ENCODE measurements at places on chromosomes 2 and 18.

DNA sequence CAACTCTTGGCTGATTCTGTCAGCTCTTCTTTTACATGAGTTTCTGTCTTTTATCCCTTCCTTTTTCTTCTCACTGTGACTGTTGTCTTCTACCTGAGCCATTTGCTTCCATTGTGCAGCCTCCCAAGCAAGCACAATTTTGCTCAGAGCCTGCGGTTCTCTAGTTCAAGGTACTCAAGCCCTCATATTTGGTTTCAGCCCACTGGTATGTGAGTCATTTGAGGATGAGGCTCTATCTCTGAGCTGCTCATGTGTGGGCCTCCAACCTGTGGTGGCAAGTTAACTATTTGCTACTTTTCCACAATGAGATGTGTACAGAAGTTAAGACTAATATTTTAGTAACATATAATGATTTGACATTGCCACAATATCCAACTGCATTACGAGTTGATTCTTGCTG is 183.0 kb downstream of the PHLPP1 start:
- no peak for DNase-seq

DNA sequence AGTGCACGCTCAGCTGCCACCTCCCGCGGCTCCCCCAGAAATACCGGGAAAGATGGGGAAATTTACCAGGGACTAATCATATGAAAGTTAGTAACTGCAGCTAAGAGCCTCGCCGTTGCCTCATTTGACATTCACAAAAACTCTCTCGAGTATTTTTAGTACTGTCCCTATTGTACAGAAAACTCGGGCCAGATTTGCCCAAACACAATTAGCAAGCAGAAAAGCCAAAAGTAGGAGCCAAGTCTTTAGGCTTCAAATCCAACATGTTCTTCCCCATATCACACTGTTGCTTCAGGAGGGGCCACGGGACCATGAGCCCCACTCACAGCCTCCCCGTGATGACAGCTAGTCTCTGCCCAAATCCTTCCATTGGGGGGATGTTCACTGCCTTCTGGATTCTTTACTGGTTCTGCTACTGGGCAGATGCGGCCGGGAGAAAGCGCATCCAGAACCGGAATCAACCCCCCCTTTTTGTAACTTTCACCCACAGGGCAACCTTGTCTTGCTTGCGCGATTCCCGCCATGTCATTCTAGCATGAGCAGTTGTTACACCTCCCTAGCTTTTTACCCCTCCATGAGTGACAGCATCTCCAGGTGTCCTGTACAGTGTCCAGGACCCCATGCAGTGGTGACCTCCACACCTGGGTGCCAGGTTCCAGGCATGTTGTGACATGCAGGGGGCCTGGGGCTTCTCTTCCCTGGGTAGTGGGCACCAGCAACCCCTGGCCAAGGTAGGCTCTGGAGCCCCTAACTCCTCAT is 35.2 kb downstream of the CENPO start:
- DNase-seq = no peak

DNA sequence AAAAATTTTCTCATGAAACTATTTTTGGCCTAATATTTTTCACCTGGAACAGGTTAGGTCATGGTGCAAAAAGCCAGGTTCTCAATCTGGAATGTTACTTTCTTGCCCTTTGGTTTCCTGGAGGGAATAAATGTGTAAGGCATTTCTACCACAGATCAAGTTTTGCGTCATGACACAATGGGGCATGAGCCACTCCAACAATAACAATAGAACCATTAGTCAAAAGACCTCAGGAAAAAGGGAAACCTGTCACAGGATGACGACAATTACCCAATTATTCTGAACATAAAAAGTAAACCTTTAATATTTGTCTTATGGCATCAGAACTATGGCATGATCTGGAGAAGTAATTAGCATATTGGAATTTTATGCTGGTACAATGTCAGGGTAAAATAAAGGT is 88.2 kb upstream of the HNRNPA3 start:
- DNase-seq = no peak

DNA sequence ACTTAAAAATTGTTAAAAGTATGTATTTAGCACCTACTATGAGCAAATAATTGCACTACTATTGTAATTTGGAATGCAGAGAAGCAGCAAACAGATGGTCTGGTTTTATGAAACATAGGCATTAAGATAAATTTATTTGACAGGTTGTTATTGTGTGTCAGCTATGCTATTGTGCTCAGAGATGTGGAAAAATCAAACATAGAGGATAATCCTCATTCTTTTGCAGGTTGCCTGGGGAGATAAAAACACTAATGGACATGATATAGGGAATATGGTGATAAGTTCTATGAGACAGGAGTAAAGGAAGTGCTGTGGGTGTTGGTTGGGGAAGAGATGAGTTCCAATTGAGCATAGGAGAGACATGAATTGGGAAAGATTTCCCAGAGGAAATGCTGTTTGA is 71.3 kb downstream of the PPP1R1C start:
- DNase-seq = no peak

GRCh38 chr2:76080154-76080553 is 369.4 kb upstream of the GCFC2 start:
- no peak for DNase-seq

DNA sequence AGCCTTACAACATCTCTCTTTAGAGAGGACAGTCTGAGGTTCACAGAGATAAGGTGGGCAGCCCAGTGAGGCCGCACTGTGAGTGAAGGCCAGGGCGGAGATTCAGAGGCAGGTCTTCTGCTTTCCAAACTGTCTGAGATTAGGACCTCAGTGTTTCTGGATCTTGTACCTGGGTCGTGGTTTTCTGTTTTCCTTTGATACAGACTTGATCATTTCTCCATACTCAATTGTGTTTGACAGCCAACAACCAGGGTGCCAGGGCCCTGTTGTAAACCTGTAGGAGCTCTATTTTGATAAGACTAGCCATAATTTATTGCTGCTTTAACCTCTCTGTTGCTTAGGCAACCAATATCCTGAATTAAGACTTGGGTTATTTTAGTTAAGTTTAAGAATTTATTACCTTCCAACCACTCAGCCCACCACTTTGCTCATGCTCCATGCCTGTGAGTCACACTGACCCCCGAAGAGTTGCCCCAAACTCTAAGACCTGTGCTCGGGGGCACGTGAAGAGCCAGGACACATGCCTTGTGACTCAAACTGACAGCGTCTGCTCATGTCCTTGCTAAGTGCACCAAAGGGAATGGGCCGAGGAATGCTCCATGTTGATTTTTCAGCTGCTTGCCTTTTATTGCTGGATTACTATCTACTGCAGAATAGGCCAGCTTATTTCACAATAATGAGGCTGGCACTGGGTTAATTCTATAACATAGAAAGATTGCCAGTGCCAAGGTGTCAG is 248.6 kb downstream of the BCL2 start:
- DNase-seq = no peak

DNA sequence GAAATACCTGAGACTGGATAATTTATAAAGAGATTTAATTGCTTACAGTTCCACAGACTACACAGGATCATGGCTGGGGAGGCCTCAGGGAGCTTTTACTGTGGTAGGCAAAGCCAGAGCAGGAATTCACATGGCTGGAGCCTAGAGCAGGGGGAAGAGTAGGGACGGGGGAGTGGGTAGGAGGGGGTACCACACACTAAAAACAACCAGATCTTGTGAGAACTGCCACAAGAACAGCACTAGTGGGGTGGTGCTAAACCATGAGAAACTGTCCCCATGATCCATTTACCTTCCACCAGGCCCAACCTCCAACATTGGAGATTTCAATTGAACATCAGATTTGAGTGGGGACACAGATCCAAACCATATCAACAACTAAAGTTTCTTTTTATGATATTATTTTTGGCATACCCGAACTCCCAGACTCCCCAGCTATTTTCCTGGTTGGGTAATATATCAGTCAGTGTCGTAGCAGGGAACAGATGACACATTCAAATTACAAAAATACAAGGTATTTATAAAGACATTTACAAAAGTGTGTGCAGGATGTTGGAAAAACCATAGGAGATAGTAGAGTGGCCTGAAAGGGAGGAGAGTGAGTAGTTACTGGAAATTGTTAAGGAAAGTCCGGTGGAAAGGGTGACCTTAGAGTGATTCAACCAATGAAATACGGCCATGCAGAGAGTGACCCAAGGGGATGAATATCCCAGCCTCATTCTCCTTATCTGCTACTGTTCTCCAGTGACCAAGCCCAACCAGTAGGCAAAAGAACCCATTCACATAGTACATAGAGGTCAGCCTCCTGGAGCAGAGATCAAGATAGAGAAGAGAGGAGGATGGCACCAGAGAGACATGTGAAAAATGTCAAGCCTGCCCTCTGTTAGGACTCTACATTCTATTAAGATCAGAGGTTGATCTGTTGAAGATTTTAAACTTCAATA is 8.8 kb downstream of the RPL37A start:
- DNase-seq = no peak

GRCh38 chr2:200863782-200864175 is 679 bp downstream of the CLK1 start:
- DNase-seq = no peak

DNA sequence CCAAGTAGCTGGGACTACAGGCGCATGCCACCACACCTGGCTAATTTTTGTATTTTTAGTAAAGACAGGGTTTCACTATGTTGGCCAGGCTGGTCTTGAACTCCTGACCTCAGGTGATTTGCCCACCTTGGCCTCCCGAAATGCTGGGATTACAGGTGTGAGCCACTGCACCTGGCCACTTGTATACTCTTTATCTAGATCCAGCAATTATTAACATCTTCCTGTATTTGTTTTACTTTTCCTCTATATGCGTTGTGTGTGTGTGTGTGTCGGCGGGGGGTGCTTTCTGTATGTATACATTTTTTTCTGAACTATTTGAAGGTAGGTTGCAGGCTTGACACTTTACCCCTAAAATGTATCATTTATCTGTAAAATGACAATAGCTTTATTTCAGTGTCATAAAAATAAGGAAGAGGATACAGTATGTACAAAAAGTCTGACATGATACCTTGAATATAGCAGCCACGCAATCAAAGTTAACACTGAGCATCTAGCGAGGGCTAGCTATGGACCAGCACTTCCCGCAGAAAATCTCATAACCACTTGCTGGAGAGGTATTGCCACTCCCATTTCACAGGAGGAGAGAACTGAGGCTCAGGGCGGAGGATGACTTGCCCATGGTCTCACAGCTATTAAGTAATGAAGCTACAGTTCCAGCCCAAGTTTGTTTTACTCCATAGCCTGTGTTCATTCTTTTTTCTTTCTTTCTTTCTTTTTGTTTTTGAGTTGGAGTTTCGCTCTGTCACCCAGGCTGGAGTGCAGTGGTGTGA is 251.3 kb downstream of the MYCN start:
- no peak for DNase-seq

- DNase-seq = no peak
These were observed 8.0 kb upstream of the GALNT1 start for GRCh38 chr18:35573531-35573930.

DNA sequence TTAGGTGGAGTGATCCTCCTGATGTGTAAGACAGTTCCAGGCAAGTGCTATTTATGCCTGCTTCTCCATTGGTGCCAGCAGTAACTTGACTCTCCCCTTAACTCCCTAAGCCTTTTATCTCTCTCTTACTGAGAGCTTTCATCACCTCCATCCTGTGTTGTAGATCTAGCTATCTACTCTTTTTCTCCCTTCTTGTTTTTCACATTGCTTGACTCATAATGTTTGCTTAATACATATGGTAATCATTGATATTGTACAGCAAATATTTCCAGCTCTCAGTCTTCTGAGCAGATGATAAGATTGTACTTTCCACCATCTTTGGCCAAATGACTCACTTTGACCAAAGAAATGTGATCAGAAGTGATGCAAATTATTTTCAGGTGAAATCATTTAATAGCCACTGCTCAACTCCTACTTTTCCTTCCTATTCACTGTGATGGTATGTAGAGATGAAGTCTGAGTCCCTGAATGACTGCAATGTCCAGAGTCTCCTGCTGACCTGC is 165.0 kb downstream of the PLCL1 start:
- no peak for DNase-seq

GRCh38 chr18:71168557-71169145 is 879.8 kb downstream of the SOCS6 start:
- no peak for DNase-seq

DNA sequence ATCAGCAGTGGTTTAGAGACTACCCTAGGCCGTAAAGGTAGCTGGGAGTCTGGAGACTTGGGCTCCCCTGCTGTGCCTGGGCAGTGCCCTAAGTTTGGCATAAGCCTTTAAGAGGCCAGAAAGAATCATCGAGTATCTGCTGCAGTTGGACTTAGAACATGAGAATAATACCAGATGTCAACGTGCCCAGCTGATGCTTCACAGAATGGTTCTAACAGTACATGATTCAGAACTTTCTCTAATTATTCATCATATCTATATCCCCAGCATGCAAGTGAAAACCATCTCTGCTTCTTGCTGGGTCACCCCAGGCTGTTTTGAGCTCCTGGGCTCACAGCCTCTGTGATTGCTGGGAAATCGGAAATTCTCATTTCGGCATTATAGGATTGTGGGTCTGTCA is 118.1 kb downstream of the NCK2 start:
- no peak for DNase-seq

DNA sequence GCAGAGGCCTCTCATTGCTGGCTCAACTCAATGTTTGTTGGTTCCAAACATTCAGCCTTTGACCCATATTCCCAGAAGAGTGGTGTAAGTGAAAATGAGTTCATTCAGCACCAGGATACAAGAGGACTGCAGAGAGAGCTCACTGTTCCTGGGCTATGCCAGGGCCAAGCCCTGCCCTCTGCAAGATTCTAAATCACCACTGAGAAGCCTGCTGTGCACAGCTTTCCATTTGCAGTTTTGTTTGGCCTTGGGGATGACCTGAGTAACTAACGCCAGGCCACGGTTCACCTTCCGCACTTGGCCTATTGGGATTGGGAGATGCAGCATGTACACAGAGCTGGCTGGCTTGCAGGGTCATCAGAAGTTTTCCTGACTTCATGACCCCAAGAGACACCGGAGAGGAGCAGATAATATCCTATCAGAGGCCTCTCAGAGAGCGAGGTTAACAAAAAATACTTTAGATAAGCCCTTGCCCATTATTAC is 12.6 kb downstream of the GKN1 start:
- DNase-seq = no peak

GRCh38 chr2:195677884-195678283 is 20.9 kb downstream of the SLC39A10 start:
- no peak for DNase-seq

Data from activated CD8-positive, alpha-beta memory T cell treated with anti-CD3 and anti-CD28 coated beads for 4 hours (primary cell).